ENCODE measurements at places on chromosomes 7 and 10.

DNA sequence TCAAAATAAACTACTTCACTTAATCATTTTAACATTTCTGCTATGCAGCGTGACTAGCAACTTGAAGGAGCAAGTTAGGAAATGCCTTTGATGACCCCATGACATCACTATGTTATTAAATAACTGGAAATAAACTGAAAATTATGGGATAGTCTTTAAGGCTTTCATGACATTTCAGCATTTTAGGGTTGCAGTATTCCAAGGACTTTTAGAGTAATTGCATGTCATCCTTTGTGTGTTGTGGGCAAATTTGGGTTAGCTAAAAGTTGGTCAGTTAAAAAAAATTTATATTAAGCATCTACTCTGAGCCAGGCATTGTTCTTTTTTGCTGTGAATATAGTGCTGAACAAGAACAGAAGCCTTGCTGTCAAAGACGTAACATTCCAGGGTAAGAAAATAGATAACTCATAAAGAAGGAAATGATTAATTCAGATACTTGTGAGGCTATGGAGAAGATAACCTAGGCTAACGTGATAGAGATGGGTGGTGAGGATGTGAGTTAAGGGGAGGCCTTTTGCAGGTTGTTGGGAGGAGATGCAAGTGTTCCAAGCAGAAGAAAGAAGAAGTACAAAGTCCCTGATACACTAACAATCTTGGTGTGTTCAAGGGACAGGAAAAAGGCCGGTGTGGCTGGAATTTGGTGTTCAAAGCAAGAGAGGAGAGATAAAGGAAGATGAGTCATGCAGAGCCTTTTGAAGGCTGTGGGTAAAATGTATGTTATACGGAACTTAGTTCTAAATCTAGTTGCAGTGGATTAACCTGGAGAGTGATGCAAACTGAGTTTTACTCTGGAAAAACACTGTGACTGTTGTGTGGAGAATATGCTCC, 610.2 kb downstream of the AUTS2 start:
- no peak for DNase-seq

DNA sequence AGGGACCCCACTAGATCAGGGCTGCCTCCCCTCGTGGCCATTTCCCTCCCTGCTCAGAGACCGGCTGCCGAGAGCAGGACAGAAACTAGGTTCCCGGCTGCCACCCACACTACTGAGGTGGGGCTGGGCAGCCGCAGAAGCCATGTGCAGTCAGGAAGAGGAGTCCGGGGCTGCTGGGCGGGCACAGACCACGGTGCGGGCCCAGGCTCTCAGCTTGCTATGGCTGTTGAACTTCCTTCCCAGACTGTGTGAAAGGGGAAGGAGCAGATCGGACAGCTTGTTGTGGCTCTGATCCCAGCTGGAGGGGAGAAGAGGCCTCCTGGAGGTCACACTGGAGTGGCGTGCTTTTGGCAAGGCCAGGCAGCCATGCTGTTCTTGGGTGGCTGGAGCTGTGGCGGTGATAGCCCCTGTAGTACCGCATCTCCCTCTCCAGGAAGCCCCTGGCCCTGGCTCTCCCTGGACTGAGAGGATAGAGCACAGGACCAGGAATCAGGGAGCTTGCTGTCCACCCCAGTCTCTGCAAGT, 56.8 kb downstream of the HK1 start:
- no peak for DNase-seq

DNA sequence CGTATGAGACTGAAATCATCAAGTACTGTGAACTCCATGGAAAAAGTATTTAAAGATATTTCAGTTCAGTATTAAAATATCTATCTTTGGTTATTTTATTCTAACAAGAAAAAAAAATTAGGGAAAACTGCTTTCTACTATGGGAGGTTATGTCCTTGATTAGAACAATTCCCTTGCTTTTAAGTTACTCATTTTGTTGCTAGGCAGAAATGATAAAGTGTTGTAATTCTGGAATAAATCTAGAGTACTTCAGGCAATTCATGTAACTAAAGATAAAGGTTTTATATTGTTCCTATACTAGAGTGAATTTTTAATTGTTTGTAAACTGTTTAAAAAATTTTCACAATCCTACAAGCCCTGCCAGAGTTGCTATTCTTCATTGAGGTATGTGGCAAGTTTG, 92.0 kb downstream of the BBS9 start:
- no peak for DNase-seq

DNA sequence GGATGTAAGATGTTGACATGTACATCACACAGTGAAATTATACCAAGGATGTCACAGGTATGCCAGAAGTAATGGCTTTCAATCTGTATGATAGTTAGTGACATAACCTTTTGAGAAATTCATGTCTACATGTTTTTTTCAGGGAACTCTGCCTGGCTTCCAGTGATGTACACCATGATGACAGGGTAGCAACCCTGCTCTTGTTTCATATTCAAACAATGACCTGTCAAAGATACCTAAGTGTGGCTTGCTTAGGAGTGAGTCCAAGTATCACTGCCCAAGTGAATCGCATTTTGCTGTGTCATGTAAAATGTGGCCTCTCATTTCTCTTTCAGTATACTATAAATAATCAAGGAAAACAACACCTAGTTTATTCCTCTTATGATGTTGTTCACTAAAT, 205.8 kb upstream of the DKK1 start:
- DNase-seq = no peak

- no peak for DNase-seq
Observed at GRCh38 chr7:36048141-36048901, 104.7 kb upstream of the EEPD1 start.

GRCh38 chr10:70969188-70969587, 80.8 kb upstream of the PCBD1 start:
- DNase-seq = no peak

DNA sequence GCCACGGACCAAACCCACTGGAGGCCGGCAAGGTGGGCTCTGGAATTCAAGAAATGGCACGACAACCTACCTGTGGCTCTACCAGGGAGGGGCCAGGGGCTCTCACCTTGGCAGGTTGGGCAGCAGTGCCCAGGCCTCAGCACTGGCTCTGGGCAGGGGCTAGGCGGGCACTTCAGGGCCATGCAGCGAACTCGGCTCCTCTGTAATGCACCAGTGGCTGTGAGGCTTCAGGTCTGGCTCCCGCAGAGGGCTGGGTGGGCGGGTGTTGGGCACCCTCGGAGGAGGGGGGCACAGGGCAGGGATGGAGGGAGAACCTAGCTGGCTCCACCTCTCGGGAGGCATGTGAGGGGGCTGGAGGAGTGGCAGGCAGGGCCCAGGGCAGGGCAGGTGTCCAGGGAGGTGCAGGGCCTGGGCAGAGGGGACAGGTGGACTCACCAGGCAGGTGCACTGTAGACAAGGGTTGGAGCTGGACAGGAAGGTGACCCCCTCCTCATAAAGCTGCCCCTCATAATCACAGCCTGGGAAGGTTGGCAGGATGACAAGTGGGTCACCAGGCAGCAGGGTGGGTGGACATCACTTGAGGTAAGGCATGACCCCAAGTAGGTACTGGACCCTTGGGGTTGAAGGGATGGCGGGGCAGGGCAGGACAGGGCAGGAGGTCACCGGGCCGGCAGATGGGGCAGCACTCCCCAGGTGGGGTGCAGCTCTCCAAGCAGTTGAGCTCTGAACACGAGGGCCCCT, 6.7 kb downstream of the KCP start:
- no peak for DNase-seq

GRCh38 chr7:56287429-56288138, 171.4 kb upstream of the NUPR2 start:
- no peak for DNase-seq

DNA sequence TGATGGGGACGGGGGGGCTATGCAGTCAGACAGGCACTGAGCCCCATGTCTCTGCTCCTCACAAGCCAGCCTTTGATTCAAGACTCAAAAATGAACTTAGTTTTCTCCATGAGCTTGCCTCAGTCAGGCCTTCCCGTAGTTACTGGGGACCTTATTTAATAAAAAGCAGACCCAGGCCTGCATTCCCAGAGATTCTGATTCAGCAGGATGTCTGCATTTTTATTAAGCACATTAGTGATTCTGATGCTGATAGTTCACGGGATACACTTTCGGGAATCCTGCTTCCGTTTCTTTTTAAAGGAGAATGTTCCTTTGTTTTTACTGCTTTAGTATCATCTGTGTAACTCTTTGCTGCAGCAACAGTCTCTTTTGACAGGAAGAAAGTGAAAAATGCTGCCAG, 28.3 kb upstream of the PLPP4 start:
- no peak for DNase-seq

- DNase-seq = no peak
Observed at GRCh38 chr7:135466442-135467206, 43.3 kb downstream of the CNOT4 start.

DNA sequence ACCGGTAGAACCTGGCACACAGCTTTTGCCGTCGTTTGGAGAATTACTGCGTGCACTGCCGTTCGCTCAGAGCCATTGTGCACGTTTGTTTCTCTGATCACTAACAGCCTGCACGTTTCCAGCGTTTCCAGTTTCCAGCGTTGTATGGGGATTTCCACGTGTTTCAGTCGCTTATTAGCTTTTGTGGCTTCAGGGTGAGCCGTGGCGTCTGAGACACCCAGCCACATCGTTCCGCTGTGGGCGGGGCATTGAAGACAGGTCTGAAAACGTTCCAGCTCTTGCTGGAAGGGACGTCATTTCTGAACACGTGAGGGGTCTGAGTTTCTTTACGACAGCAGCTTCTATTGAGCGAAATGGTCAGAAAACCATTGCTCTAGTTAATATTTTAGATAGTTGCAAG, 164.8 kb downstream of the DNAJB6 start:
- DNase-seq = no peak

DNA sequence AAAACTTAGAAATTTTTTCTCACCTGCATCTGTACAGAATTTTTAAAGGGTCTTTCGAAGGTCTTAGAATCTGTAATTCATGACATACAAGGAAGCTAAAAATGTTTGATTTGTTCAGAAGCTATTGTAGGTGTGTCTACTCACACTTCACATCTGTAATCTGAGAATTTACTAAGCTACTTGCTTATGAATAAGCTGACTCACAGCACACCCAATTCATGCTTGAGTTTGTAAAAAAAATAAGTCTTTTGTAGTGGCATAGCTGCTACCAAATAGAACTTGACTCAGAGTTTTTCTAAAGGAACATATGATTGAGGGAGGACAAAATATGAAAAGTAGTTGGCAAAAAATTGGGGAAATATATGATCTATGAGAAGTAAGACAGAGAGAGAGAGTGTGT, 12.7 kb upstream of the AGR2 start:
- DNase-seq = no peak

- DNase-seq = no peak
Observed at GRCh38 chr7:133165529-133165928, 83.6 kb upstream of the CHCHD3 start.

DNA sequence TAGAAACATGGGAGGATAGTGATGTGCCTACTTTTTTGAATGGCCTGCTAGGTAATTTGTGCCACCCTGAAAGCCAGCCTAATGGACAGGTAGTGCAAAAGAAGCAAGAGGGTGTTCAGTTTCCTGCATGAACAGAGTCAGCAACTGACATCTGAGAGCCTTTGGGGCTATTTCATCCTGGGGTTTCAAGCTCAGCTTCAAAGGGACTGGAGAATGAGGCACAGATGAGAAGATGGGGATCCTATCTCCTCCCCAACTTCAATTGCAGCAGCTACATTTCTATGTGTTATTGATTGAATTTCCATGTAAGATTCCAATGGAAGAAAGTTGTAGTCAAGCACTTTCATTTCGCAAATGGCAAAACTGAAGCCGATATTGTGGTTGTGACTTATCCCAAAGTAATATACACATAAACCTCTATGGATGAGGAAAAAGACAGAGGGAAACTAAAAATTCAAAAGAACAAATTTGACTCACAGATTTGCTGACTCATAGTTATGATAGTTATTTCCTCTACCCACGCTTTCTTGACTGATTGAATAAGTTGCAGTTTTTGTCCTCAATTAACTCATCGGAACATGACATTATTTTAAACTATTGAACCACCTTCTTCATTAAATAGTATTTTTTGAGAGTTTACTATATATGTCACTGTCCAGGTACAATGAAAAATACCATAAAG, 42.6 kb upstream of the NRP1 start:
- DNase-seq = no peak

GRCh38 chr10:11609492-11610093, 1.9 kb downstream of the USP6NL start:
- DNase-seq = peak; percentile 53

- DNase-seq = peak; percentile 84
Observed at GRCh38 chr10:102413053-102413705, 5.4 kb downstream of the PSD start.

- no peak for DNase-seq
Observed at GRCh38 chr10:57754803-57755202, 512.9 kb downstream of the IPMK start.

DNA sequence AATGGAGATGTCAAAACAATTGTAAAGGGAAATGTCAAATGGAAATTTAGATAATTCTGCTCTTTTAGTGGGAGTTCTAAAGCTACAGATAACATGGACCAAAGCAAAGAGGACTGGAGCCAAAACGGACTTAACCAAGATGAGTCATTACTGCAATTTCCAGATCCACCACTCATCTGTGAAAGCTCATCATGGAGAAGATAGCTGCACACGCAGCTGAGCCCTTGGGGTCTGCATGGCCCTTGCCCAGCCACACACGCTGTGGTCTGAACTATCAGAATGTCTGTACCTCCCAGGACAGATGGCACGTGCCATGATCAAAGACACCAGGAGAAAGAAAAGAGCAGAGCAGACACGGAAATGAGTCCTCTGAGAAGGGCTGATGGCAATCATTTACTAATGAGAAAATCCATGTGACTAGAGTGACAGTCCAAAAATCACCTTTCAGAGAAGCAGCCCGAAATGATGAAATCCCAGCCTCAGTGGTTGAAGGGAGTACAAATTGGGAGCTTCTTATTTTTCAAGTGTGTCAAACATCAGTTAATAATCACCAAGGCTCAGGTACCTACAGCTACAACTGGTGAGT, 177.9 kb upstream of the MGMT start:
- DNase-seq = no peak

DNA sequence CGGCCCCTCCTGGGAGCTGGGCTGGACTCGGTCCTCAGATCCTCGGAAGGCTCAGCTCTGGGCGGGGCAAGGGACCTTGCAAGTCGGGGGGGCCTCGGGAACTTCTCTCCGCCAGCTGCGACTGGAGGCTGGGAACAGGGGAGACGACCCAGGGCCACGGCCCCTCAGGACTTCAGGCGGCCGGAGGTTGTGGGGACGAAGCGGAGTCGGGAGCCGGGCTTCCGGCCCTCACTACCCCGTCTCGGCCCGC, 2.6 kb downstream of the ADIRF start:
- DNase-seq = no peak

DNA sequence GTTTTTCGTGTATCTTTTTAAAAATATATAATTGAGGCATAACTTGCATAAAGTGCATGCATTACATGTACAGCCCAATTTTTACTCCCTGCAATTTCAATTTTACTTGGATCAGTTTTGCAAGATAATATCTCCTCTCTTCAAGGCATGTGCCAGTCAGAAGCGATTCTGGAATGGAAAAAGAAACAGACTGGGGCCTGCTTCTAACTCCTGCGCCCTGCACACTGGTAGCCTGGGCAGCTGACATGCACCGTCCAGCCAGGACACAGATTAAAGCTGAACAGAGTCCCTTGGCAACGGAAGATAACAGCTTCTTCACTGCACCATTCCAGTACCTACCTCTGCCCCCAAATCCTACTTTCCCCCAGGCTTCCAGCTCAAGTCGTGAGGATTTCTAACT, 182.1 kb downstream of the FAM107B start:
- DNase-seq = no peak
